Central memory CD4-positive, alpha-beta T cell (primary cell): ENCODE measurements at places on chromosomes 2 and 18.
A peak's percentile ranks its signal among the peaks of the same experiment; 100 is the strongest.

GRCh38 chr2:220101980-220102379 lies 474.6 kb downstream of the SLC4A3 start:
- no peak for DNase-seq

DNA sequence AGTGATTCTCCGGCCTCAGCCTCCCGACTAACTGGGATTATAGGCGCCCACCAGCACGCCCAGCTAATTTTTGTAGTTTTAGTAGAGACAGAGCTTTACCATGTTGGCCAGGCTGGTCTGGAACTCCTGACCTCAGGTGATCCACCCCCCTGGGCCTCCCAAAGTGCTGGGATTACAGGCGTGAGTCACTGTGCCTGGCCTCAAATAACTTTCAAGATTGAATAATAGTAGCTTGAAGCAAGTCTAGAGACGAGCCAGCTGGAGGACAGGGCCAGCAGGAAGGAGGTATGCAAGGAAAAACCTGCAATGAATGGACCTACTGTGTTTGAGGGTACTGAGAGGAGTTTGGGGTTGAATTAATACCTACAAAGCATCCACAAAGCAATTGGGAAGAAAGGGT lies 87.5 kb downstream of the MSH2 start:
- no peak for DNase-seq

GRCh38 chr2:99555404-99555803 lies 65.6 kb upstream of the REV1 start:
- DNase-seq: no peak

- DNase-seq: no peak
Observed at GRCh38 chr18:55064760-55065159, 105.5 kb upstream of the CCDC68 start.

DNA sequence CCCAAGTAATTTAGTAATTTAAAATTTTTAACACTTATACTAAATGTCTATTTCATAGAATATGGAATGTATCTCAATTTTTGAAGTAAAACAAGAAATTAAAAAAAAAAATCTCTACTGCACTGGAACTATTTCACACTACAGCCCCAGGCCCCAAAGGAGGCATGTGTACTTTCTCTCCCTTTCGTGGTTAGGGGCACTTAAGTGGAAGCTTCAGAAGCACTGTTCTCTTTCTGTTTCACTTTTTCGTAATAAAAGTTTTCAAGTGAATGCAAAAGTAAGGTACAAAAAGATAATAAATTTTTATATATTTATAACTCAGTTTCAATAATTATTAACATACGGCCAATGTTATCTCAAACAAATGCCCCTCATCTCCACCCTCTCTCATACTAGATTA lies 123.8 kb upstream of the STON1 start:
- DNase-seq: no peak

- no peak for DNase-seq
Observed at GRCh38 chr2:223181561-223181960, 129.6 kb downstream of the KCNE4 start.

DNA sequence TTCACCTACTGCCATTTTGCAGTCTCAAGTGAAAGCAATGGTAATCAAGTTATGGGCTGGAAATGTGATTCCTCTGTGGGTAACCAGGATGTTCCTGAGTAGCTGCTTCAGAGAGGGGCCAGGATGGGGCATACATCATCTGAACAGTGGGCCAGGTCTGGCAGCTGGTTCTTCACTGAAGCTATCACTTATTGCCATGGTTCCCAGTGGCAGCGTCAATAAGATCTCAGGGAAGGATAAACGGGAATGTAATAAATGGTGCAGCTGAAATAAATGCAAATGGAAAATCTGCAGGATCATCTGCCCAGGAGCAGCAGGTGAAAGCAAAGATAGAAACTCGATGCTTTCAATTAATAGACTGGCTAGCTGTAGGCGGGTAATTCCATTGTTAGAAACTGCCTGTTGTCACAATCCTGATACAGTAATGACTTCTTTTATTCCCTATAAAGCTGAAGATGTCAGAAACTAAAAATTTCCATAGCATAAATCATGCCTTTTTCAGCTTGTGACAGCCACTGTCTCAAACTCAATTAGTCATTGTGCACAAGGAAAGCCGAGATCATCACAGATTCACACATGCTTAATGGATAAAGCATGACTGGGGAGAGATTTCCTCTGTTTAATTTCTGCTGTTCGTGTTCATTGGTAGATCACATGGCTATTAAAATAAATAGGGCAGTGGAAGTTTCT lies 56.2 kb upstream of the CCDC85A start:
- no peak for DNase-seq

GRCh38 chr2:234357666-234358065 lies 139.2 kb downstream of the ARL4C start:
- no peak for DNase-seq

DNA sequence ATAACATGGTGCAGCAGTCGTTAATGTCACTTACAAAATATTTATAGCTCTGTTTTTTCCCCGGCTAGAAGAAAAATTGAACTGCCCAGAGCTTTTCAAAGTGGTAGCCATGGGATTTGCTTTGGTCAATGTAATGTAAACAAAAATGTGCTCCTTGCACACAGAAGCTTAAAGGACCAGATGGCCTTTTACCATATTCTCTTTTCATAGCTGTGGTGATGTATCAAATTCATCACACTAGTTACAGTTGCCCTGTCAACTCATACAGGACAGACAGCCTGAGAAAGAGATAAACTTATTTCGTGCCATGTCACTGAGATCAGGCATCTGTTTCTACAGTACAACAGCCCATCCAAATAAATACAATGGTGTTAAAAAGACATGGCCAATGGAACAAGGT lies 368.1 kb upstream of the CDH19 start:
- DNase-seq: no peak

DNA sequence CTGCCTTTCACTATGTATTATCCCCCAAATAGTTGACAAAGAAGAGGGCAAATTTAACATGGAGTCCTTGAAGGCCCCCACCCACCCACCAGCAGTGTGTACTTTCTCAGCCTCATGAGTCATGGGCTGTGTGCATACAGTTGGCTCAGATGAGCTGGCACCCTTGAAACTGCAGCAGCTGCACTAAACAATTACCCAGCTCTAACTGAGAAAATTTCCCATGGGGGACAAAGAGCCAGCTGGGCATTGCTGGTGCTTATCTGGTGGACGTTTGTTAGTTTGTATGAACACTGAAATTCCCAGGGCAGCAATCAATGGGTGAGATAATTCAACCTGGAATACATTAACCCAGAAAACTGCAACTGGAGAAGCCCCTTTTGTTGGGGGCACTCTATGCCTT lies 131.7 kb downstream of the GCA start:
- no peak for DNase-seq

DNA sequence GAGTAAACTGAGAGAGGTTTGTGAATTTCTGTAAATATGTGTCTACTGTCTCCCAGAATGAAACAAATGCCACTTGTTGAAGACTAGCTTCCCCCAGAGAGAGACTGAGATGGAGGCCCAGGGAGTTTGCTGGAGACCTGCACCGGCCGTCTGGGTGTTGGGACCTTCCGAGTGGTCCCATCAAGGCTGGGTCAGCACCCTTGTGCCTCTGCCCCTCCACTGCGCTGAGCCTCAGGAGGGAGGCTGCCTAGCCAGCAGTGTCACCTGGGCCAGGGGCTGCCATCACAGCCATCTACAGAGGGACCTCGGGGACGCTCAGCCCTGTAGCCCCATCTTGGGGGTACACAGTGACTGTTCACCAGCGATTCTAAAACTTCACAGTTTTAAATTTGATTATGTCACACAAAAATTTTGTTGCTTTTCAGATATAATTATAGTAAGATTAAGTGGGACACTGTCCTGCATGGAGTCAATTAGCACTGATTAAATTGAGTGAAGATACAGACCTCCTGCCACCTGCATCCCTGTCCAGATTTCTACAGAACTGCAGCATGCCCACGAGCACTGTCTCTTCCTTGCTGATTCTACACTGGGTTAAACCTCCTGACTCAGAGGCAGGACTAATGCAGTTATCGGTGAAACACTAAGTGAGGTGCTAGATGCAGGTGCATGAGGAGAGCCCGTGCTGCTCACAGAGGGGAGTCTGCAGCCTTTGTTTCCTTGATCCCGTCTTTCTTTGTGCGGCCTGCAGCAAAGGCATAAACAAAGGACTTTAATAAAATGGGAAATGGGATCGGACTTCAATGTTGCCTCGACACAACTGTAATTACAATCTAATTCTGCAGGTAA lies 50.5 kb downstream of the TMEM18 start:
- no peak for DNase-seq

GRCh38 chr2:242030226-242030575 lies 160.7 kb downstream of the RTP5 start:
- DNase-seq: no peak

- peak; percentile 60 for DNase-seq
Observed at GRCh38 chr2:218397820-218398436, 1.7 kb upstream of the CTDSP1 start.

DNA sequence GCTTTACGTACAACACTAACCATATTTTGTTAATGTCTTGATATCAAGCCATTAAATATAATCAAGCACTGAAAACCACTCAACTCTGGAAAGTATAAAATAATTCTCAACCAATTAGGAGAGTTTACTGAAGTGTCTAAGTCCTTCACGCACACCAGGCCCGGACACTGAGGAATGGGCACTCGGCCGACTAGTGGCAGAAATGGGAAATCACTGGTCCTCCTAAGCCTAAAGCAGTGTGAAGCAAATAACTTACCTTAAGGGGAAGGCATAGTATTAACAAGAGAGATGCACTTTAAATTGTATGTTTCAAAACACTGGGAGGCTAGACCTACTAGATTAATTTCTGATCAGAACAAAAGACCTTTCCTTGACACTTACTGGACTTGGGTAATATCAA lies 45.7 kb downstream of the FAM210A start:
- no peak for DNase-seq

- DNase-seq: no peak
Observed at GRCh38 chr2:197477797-197478196, 21.8 kb downstream of the HSPD1 start.

- DNase-seq: no peak
Observed at GRCh38 chr2:66364495-66365333, 70.2 kb upstream of the MEIS1 start.

DNA sequence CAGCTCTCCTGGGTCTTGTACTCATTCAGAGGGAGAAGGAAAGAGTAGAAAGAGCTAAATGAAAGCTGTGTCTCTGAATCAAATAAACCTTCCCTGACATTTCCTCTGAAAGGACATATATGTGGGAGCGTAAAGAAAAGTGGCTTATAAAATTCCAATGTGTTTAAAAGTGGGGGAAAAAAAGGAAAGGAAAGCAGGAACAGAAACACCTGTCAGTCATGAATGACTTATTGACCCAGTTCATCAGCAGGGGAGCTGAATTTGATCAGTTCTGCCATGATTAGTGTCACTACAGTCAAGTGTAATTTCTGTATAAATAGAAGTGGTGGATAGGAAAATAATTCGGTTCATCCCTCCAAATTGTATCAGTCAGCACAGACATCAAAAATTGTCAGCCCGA lies 382.5 kb downstream of the ERBB4 start:
- no peak for DNase-seq

DNA sequence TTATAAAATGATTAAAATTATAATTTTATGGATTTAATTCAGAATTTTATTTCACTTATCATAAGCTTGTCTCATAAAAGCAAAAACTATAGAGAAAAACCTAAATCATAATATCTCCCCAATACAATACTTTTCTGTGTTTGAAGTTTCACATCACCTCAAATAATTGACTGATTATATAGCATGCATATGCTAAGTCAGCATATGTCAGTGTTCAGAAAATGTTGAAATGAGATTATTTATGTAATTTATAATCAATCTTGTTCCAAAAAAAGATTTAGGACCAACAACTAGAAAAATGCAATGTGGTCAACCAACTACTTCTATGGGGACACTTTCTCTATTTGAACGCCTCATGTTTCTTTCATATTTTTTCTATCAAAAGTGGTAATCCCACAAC lies 902.6 kb downstream of the CPS1 start:
- DNase-seq: no peak

GRCh38 chr18:61975526-61976326 lies 82.9 kb upstream of the RNF152 start:
- peak; percentile 75 for DNase-seq

DNA sequence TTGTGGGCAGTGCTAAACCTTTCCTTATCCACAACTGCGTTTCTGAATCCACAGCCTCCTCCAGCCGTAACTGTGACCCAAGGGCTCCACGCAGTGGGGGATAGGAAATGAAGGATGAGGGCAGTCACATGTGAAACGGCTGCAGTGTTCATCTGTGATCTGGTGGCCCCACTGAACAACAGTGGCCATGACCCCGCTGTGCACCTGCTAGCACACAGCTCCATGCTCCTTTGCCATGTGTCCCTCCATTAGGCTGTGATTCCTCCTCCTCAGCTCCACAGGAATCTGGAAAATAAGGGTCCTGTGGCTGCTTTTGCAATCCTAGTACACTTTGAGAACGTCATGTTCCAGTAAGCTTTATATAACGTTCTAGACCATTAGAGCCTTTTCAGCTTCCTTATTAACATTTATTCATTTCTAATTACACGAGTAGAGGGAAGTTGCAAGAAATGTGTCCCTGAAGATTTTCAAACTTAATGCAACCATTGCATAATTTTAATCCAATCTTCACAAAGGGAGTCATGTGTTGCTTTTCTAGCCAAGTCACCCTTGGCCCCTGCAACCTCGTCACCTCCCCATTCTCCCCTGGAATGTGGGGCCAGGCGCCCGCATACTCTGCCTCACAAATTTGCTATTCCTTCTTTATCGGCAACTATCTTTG lies 7.1 kb upstream of the NAPG start:
- no peak for DNase-seq

GRCh38 chr2:30206461-30207430 lies 24.6 kb upstream of the LBH start:
- DNase-seq: no peak

- DNase-seq: no peak
Observed at GRCh38 chr2:189587780-189588179, 7.2 kb upstream of the SLC40A1 start.

GRCh38 chr2:168089200-168089599 lies 158.2 kb downstream of the STK39 start:
- DNase-seq: no peak

- DNase-seq: no peak
Observed at GRCh38 chr2:240983996-240984498, 14.4 kb upstream of the SNED1 start.

GRCh38 chr2:194205568-194206227 lies 1451.3 kb upstream of the SLC39A10 start:
- DNase-seq: no peak

DNA sequence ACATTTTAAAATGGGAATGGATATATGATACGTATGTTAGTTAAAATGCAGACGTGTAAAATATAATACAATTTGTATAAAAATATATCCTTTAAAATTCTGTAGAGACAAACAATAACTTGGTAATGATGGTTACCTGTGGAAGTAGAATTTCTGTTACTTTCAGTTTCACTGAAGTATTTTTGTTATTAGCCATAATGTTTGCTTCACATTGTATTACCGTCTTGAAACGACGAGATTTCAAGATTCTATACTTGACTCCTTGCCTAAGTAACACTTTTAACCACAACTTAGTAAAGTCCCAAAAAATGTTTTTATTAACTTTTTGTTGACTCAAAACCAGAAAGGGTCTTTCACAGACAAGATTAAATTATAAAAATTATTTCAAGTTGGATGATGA lies 488.3 kb upstream of the VRK2 start:
- no peak for DNase-seq

GRCh38 chr18:79507546-79508480 lies 112.1 kb downstream of the NFATC1 start:
- no peak for DNase-seq
